ENCODE measurements at places on chromosomes 4 and X. TPM values are rescaled to one million over a fixed set of nuclear protein-coding genes. Genes with fewer than 3 reads are reported as not detected.

DNA sequence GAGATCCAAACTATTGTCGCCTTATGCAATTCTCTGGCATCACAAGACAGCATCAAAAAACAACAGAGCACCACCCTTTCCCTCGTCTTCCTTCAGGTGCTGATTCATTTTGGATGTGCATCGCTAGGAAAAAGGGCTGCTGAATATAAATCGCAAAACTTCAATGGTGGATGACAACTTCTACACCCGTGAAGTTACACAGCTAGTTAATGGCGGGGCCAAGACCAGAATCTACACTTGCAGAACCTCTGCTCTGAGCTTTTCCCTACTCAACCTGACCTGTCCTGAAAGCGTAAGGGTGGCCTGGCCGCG lies 674 bp downstream of the GNPDA2 start:
- DNase-seq, result no peak

GRCh38 chr4:143405075-143405730 lies 68.5 kb downstream of the GAB1 start:
- DNase-seq, result no peak

DNA sequence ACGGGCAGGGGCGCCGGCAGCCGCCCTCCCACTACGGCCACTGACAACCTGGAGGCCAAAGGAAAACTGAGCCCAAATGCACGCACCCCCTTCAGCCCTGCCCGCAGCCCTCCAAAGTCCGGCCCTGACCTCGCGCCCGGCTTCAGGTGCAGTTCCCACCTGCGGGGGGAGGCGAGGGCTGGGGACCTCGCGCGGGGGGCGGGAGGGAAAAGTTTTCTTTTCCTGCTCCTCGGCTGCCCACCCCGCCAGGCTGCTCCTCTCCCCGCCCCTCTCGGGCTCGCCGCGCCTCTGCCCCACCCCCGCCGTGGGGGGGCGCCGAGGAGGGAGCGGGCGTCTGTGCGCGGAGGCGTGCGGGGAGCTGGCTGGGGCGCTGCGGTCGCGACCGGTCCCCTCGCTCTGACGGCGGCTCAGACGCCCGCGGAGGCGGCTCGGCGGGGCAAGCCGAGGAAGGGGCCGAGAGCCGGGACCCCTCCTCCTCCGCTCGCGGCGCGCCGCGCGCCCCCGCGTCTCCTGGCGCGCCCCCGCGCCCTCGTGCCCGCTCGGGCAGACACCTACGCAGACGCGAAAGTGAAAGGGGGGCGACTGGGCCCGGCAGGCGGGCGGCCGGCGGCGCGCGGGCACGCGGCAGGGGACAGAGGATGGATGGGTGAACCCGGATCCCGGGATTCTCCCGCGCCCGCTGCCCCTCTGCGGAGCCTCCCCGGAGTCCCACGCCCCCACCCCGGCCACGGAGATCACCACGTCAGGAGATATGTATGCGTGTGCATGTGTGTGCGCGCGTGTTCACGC lies 3.1 kb upstream of the NR3C2 start:
- peak; percentile 42 for DNase-seq

Gene PAGE2B
- 0.28 TPM for total RNA-seq

GRCh38 chr4:173891072-173891471 lies 361.0 kb upstream of the HAND2 start:
- DNase-seq, result no peak

Gene TRAM1L1
- 0.56 TPM for total RNA-seq

Gene MID1
- total RNA-seq, result 4.0 TPM

Data from liver (tissue), 10 donors.